ENCODE measurements at places on chromosomes 1 and 21.

- DNase-seq = no peak
Measured at GRCh38 chr1:229788004-229788403, 162.0 kb downstream of the URB2 start.

DNA sequence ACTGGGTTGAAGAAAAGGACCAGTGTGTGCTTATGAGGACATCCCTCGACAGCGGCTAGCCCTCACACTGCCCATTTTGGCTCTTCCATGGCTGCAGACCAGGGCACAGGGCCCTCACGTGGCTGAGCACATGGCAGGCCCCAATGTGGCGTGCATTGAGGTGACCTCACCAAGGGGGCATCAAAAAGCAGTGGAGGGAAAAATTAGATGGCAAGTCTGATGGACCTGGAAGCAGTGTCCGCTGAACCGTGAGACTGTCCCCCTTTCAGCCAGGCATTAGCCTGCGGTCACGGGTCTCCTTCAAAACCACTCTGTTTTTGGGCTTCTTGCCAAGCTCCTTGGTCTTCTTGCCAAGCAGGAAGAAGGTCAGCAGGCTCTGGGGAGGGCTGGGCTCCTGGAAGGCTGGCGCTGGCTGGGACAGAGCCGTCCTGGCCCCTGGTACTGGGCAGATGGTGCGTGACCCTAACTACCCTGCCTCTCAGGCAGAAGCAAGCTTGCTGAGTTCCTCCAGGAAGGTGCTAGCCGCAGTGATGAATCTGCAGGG, 30.8 kb downstream of the TRIM67 start:
- peak; percentile 36 for DNase-seq

- DNase-seq = no peak
Measured at GRCh38 chr1:82598337-82598736, 797.6 kb downstream of the ADGRL2 start.

DNA sequence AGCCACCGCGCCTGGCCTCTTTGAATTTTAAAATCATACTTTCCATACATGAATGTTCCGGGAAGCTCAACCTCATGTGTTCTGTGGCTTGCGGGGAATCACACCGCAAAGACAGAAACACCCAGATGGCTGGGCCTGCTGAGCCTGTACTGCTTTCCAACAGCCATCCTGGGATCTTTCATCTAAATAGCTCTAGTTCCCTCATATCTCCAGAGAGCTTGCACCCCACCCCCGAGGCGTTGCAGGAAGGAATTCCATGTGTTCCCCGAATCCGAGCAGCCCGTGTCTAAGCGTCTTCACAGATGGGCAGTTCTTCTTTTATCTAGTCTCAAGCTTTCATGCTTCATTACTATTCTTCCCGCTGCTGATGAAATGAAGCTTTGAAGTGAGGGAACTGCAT, 66.4 kb downstream of the IGSF21 start:
- no peak for DNase-seq

- DNase-seq = no peak
Measured at GRCh38 chr1:233998891-233999290, 94.4 kb downstream of the SLC35F3 start.

- no peak for DNase-seq
Measured at GRCh38 chr1:6872573-6873261, 87.5 kb downstream of the CAMTA1 start.

- no peak for DNase-seq
Measured at GRCh38 chr1:220335668-220336067, 63.4 kb upstream of the RAB3GAP2 start.
